Stimulated activated CD8-positive, alpha-beta memory T cell treated with anti-CD3 and anti-CD28 coated beads, Interleukin-4, amount 100 ng/mL, for 1 hour (primary cell): ENCODE measurements at places on chromosomes 7 and 10.

DNA sequence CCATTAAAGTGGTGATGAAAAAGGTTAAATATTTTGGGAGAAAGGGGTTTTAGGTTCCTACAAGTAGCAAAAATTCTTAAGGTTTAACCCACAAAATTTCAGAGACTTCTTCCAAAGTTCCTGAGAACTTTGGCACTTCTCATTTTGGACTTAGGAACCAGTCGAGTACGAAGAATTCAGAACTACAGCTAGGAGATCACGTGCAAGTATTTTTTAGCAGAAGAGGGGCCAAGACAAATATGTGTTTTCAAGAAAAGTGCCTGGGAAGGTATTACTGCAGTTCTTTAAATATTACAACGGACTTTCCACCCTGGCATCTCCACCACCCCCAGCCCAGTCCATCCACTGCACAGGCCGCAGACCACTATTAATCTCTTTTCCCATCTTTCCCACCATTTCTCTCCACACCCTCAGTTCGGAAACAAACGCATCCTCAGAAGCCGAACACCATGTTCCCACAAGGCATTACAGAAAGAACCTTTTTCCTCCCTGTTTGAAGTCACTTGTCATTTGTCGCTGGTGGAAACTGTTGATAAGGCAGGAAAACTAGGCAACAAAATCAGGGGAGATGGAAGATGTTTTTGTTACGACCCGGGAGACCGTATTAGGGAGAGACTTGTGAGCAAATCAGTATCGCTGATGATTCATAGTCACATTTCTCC lies 7.1 kb downstream of the INHBA start:
- no peak for DNase-seq

GRCh38 chr7:49264530-49264929 lies 340.2 kb downstream of the CDC14C start:
- DNase-seq, result no peak

GRCh38 chr10:124321433-124322089 lies 97.2 kb downstream of the OAT start:
- DNase-seq, result no peak

DNA sequence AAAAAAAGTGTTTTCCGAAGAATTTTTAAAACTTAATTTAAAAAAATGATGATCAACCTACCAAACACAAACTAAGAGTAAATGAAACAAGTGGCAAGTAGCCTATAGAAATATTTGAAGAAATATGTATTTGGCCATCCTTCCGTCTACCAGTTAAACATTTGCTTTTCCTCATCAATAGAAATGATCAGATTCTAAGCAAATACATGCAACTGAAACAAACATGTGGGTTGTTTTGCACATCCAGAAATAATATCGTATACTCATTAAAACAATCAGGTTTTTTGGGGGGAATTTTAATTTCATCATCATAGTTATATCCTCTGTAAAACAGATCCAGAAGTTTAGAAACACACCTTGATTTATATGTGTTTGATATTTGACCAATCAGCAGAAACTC lies 1011.7 kb downstream of the GATA3 start:
- no peak for DNase-seq

GRCh38 chr10:126369125-126369710 lies 19.1 kb downstream of the ADAM12 start:
- DNase-seq, result no peak
